HTR-8/SVneo (cell line): ENCODE measurements at places on chromosomes 7 and 10.

- DNase-seq = no peak
Observed at GRCh38 chr10:88458209-88458608, 124.9 kb downstream of the RNLS start.

GRCh38 chr10:26755443-26755903 is 58.0 kb downstream of the PDSS1 start:
- no peak for DNase-seq

- DNase-seq = no peak
Observed at GRCh38 chr7:4960363-4960762, 1.4 kb upstream of the MMD2 start.

DNA sequence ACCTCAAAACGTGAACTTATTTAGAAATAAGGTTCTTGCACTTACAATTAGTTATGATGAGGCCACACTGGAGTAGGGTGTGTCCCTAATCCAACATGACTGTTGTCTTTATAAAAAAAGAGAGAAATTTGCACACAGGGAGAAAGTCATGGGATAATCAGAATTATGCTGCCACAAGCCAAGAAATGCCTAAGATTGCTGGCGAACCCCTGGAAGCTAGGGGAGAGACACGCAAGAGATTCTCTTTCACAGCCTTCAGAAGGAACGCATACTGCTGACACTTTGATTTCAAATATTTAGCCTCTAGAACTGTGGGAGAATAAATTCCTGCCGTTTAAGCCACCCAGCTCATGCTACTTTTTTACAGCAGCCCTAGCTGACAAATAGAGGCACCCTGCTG is 138.3 kb downstream of the CCDC71L start:
- no peak for DNase-seq

DNA sequence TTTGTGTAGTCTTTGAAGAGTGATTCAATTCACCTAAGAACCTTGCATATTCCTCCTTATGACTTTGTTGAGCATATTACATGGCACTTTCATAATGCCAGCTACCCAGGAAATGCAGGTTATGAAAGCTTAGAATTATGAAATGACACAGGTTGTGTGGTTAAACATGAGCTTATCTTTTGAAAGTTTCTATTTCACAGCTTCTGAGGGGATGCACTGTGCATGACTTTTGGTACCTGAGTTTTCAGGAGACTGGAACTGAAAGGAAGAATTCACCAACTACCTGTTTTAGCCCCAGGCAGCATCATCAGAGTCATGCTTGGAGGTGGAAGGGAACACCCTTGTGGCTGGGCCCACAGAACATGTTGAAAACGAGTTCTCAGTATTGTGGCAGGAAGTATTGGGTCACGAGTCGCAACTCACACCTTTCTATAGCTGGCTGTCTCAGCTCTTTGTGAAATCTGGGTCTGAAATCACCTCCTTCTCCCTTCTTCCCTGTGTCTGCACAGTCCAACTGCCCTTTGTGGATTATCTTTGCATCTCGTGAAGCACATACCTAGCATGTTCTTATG is 228.2 kb downstream of the PTEN start:
- DNase-seq = no peak

- DNase-seq = peak; percentile 39
Observed at GRCh38 chr10:14712991-14713424, 61.7 kb downstream of the FAM107B start.

DNA sequence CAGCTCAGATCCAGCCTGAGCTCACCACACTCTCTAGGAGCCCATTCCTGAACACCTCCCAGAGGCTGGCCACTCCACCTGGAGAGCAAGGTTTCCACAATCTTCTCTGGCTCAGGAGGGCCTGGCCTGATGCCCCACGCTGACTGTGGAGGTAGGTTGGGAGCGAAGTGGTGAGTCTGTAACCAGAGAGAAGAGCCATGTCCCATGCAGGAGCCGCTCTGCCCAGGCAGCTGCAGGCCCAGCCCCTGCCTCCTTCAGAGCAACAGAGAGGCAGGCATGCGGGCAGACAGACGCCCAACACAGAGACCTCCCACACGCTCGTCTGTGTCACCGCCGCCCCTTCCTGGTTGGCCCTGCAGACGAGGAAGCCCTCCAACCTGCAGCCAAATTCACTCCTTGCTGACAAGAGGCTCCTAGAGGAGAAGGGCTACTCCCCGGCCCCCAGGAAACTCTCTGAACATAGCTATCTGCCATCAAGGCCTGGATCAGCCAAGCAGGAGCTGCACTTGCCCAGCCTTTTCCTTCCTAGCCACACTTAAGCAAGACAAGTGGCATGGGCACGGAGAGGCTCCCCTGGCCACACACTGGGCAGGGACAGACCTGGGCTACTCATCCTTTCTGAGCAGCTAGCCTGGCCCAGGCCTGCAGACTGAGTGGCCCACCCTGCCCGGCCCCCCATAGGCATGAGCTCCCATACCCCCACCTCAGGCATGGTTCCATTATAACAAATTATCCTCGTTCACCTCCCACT is 101.9 kb downstream of the GRID1 start:
- DNase-seq = no peak

DNA sequence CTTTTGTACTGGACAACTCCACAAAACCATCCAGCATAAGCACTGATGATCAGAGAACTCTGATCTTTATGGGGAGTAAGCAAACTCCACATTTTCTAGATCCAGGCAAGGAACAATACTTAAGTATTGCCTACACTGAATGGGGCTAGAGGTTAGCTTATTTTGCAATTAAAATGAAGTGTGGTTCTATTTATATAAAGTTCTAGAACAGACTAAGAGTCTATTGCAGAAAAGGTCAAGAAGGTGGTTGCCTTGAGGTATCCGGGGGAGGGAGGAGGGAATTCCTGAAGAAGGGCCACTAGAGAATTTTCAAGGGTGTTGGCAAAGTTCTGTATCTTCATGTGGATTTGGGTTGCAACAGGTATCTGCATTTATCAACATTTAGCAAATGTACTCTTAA is 477.9 kb downstream of the PLXNA4 start:
- DNase-seq = no peak

DNA sequence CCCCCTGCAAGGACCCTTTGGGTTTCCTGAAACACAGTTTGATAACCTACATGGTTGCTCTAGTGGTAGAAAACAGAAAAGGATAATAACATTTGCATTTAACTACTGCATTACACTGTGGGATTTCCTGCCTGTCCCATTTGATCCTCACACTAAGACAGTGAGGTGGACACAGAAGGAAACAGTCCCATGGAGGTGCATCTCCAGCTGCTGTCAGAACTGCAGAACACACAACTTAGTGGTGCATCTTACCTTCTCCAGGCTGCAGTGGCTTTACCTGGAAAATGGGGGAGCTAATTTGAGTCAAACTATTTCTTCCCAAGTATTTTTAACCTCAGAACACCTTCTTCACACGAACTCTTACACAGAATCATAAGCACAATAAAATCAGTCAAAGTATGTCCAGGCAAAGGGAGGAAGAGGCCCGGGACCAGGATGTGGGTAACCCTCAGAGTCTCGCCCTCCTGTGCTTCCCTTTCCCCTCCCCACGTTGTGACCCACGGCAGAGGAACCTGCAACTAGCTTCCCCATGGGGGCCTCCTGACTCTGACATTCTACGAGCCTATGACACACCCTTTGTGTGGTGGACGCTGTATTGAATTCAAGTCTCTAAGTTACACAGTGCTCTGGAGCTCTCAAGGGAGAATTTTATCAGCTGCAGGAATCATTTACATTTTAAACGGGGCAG is 33.7 kb downstream of the SCRN1 start:
- no peak for DNase-seq

DNA sequence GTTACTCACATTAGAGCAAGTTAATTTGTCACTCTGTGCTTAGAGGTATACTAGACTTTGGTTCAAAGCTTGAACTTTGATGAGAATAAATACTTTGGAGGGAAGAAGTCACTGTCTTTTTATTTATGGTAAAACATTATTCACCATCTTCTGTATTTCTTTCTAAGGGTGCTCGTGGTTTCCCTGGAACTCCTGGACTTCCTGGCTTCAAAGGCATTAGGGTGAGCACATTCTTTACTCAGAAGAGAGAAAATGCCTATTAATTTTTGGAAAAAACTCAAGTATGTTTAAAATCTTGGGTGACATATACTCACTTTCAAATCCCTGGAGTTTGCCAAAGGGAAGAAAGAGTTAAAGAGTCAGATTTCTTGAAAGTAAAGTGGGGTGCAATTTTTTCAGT is 10.8 kb downstream of the COL1A2 start:
- no peak for DNase-seq

DNA sequence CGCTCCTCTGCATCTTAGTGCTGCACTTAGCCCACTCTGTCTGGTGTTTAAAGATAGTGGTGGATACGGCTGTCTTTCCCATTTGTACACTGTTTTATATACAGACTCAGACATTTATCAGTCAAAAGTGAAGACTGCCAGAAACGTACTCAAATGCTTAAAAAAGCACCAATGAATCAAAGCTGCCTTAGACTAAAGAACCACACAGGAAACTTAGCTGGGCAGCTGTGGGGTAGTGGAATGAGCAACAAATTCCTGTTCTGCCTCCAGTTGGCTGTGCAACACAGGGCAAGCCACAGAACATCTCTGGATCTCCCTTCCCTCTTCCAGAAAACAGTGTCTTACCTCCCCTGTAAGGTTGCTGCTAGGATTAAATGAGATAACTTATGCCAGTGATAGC is 76.0 kb downstream of the ATXN7L1 start:
- no peak for DNase-seq

DNA sequence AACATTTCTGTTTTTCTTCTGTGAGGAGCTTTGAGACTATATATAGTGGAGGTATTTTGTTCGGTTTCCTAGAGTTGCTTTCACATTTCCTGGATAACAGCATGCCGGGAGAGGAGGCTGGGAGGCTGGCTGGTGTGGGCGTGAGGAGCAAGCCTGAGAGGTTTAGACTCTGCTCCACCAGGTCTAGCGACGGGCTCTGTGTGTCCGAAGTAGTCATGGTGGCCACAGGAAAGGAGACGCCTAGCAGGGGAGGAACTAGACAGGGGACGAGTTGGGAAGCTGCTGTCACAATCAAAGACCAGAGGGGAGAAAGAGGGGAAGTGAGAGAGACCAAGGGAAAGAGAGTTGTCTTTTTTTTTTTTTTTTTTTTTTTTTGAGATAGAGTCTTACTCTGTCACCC is 19.6 kb downstream of the PTPRE start:
- no peak for DNase-seq

DNA sequence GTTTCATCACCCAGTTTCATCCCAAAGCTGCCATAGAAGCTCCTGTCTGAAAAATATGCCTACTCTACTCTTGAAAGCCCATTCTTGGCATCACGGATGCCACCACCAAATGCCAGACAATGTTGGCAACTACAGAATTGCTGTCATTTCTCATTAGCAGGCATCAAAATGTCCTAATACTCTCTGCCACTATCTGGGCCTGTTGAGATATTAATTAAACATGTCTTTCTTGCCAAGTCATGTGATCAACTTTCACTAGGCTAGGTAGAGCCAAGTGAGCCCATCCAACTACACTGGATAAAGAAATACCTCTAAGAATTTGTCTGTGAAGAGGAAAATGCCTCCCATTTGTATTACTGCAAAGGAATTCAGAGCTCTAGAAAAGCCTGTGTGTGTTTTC is 1093.3 kb upstream of the C7orf33 start:
- DNase-seq = no peak

DNA sequence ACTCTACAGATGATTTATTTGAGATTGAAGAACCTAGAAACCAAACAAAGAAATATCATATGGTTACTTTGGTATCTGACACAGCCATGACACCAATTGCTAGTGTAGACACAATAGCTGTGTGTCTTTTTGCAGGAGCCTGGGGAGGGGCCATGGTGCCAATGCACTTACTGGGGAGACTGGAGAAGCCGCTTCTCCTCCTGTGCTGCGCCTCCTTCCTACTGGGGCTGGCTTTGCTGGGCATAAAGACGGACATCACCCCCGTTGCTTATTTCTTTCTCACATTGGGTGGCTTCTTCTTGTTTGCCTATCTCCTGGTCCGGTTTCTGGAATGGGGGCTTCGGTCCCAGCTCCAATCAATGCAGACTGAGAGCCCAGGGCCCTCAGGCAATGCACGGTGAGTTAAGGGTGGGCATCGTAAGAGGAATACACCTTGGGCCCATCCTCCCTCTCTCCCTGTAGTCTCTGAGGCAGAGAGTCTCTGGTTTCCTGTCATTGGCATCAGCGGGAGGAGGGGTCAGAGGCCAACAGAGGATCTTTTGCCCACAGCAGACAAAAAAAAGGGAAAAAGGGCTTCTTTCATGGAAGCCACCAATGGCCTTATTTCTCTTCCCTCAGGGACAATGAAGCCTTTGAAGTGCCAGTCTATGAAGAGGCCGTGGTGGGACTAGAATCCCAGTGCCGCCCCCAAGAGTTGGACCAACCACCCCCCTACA is 1.2 kb downstream of the TMEM139 start:
- no peak for DNase-seq

- no peak for DNase-seq
Observed at GRCh38 chr10:7948371-7949000, 106.0 kb upstream of the GATA3 start.

GRCh38 chr10:31467791-31468535 is 148.9 kb downstream of the ZEB1 start:
- DNase-seq = peak; percentile 7

DNA sequence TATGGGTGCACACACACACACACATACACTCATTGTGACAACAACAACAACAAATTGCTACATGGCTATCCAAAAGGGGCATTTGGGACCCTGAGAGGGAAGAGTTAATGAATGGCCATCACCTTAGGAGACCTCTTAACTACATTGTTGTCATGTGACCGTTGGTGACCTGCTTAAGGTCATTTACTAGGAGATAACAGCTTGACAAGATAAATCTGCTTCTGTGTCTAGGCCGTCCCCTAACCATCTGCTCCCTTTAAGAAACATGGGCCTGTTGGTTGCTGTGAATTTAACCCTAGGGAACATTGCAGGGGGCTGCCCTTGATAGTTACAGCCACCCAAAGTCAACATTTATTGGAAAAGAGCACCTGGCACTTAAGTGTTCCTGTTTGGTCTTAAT is 29.7 kb downstream of the C1QL3 start:
- no peak for DNase-seq

DNA sequence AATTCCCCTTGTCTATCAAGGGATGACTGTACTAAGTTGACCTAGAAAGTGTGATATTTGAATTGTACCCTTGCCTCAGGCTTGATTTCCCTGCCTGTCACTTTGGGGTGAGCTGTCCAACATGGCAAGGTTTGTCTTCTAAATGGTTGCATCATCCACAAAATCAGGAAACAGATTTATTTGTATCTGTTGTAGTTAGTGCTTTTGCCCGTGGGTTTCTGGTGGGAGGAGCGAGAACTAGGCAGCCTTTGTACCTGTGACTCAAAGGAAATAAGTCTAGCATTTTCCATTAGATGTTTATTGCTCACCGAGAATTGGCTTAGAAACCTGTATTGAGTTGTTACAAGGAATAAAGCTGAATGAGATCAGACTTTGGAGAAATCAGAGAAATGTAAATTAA is 650.8 kb downstream of the LRMDA start:
- no peak for DNase-seq

- no peak for DNase-seq
Observed at GRCh38 chr10:77843264-77843663, 83.3 kb downstream of the DLG5 start.

GRCh38 chr7:67407392-67408071 is 410.9 kb downstream of the TYW1 start:
- no peak for DNase-seq

GRCh38 chr10:129893104-129894089 is 70.7 kb downstream of the EBF3 start:
- DNase-seq = no peak

GRCh38 chr7:20328027-20328426 is 2.7 kb upstream of the ITGB8 start:
- DNase-seq = no peak
